Ecto neural progenitor cell (in vitro differentiated cells): ENCODE measurements at places on chromosomes 6 and 20.

- no peak for DNase-seq
These were observed 23.3 kb downstream of the CST5 start for GRCh38 chr20:23856226-23856625.

DNA sequence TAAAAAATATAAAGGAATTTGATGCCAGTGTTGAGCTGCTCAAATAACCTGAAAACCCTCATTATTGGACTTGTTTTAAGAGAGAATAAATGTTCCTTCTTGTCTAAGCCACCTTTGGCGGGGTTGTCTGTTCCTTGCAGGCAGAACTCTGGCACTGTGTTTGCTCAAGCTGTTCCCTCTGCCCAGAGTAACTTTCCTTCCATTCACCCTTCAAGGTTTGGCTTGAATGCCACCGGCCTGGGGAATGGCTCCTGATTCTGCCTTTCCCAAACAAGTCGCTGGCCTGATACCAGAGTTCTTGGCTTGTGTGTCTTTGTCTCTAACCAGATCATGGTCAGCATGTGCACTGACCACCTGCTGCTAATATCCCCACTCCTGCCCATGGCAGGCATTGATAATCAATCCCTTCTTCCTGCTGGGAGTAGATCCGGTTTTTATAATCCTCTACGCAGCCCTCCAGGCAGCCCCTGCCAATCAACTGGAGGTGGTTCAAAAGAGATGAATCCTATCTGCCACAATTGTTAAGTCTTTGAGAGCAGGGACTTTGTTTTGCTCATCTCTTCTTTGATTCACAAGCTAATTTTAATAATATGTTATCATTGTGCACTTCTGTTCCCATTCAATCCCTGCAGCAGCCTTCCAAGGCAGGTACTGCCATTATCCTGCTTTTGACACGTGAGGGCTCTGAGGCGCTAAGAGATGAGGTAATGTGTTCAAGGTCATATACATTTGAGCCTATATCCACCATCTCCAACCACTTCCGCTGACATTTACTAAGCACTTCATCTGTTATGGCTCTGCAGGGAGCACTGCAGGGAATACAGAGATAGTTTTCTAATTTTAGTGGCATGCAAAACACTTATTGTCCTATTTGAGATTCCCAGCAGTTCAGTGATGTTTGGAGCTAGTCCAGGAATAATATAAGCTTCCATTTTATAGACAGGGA is 3.1 kb upstream of the CCM2L start:
- DNase-seq: no peak

GRCh38 chr6:87944541-87944954 is 103.1 kb upstream of the SPACA1 start:
- DNase-seq: no peak

DNA sequence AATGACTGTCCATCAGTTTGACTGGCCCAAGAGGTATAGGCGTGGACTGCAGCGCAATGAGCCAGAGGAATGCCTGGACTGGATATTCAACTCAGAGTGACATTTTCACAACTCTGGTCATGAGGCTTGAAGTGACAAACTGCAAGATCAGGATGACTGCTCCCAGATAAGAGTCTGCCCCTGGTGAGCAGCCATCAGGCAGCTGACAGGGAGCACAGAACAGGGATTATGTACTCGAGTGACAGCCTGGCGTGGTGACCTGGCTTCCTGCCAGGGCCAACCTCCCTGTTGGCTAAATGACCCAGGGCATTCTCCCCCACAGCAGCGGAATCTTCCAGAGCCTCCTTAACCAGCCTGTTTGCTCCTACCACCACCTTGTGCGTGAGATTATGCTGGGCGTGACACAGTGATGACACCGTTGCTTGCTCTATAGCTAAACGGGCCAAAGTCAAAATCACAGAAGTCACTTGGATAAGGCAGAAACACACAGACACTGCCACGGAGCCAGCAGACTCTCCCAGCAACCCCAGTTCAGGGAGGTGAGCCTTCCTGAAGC is 209.1 kb upstream of the JARID2 start:
- DNase-seq: peak; percentile 53
